ENCODE measurements at places on chromosomes 16 and 17.

DNA sequence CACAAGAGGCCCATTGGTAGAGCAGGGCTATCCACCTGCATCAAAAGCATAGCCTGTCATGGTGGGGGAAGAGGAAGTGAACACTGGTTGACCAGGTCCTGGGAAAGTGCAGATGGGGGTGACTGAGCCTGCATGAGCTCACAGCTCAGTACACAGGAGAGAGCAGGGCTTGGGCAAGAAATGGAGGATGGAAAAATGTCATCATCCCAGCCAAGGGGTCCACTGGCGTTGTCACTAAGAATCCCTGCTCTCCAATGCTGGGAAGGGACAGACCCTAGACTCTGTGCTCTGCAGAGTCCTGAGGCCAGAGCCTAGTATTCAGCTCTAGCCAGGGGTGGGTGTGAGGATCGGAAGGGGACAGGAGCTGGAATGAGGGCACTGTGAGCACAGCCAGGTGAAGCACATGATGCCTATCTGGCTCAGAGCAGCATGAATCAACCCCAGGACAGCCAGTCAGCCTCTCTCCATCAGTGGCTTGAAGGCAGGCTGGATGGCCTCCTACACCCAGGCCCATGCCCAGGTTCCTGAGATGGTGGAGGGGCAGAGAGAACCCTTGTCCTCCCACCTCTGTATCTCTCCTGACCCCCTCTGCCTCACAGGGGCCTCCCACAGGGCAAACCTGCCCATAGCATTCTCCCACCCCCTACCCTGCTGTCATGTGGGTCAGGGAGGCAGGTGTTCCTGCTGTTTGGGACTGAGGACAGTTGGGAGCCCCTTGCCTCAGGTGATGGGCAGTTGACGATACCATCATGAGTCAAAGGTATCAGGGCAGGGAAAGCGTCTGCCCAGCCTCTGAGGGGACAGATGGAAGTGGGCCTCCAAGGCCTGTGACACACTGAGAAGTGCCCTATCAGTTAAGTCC lies 13.8 kb upstream of the CTCF start:
- peak; percentile 81 for DNase-seq

GRCh38 chr16:87484487-87485331 lies 8.1 kb downstream of the ZCCHC14 start:
- DNase-seq = no peak

GRCh38 chr16:9091867-9092281 lies 430 bp downstream of the HAPSTR1 start:
- no peak for DNase-seq

GRCh38 chr17:82049521-82049971 lies 2.1 kb downstream of the RFNG start:
- no peak for DNase-seq

DNA sequence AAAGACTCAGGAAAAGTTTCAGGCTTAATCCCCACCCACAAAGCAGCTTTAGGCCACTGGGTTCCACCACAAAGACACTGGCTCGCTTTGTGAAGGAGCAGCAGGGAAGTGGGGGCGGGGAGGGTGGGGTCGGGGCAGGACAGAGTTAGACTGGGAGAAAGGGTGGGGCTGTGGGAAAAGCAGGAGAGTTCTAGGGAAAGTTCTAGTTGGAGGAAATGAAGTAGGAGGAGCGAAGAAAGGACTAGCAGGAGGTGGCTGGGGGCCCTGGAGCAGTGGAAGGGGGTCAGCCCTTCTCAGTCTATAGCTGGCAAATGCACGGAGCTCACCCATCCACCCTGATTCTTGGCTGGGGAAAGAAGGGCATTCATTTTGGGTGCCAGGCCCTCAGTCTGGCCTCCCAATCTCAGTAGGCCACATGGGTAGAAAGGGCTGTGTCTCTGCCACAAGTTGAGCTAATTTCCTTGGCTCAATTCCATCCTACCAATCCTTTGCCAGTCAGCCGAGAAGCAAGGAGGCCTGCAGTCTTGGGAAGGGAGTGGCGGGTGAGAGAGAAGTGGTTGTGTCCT lies 4.6 kb downstream of the INPP5K start:
- DNase-seq = no peak

DNA sequence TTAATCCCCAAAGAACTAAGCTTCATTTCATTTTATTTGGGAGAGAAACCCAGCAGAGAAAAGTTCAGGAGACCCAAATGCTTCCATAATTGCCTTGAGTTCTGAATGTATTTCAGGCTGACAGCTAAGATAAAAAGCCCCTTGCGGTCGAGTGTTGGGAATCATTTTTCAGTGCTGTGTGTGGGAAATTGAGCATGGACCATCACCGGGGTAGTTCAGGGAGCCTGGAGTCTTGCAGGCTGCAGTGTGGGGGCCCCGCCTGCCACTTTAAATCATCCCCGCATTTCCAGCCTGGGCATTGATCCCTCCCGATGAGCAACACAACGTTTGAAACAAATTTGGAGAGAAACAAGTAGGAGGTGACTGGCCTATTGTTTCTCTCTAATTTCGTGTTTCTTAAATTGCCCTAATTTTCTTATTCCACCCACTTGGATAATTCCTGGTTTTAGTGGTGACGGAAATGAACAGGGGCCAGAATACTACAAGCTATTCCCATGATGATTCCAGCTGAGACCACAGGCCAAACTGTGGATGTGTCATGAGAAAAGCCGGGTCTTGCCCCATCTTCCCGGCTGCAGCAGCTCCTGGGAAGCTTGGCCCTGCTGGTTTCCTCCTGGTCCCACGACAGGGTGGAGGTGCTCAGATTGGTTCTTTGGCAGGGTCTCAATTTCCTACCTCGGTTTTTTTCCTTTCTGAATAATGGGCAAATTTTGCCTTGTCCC lies 75.1 kb downstream of the FOXL1 start:
- no peak for DNase-seq

DNA sequence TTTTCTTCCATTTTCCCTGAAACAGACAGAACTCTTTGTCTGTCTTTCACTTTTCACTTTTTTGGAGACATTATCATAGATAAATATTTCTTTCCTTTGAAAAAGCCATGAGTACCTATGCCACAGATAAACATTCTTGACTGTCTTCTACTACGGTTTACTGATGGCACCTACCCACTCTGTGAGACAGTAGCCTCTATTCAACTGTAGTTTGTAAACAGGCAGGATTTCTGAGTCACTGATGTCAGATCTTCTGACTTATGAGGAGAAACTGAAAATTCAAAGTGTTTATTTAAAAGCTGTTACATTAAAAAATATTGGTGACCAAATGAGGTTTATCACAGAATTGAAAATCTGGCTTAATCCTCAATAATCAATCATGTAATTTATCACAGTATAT lies 658.4 kb downstream of the TOX3 start:
- no peak for DNase-seq

- peak; percentile 65 for DNase-seq
Measured at GRCh38 chr16:69131167-69131838, 1.1 kb downstream of the CHTF8 start.

GRCh38 chr17:12568358-12569251 lies 97.1 kb upstream of the MYOCD start:
- DNase-seq = no peak

DNA sequence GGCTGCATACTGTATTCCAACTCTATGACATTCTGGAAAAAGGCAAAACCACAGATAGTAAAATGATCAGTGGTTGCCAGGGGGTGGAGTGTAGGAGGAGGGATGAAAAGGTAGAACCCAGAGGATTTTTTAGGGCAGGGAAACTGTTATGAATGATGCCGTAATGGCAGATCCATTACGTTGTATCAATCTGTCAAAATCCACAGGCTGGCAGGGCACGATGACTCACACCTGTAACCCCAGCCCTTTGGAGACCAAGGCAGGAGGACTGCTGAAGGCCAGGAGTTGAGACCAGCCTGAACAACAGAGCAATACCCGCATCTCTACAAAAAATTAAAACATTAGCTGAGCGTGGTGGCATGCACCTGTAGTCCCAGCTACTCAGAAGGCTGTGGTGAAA lies 91.8 kb downstream of the RMI2 start:
- DNase-seq = no peak

- peak; percentile 82 for DNase-seq
Measured at GRCh38 chr16:81616321-81617020, 162.6 kb upstream of the PLCG2 start.

GRCh38 chr17:31472137-31472536 lies 80.7 kb downstream of the RAB11FIP4 start:
- DNase-seq = no peak

- DNase-seq = no peak
Measured at GRCh38 chr17:44914148-44914547, 1.2 kb downstream of the GFAP start.

DNA sequence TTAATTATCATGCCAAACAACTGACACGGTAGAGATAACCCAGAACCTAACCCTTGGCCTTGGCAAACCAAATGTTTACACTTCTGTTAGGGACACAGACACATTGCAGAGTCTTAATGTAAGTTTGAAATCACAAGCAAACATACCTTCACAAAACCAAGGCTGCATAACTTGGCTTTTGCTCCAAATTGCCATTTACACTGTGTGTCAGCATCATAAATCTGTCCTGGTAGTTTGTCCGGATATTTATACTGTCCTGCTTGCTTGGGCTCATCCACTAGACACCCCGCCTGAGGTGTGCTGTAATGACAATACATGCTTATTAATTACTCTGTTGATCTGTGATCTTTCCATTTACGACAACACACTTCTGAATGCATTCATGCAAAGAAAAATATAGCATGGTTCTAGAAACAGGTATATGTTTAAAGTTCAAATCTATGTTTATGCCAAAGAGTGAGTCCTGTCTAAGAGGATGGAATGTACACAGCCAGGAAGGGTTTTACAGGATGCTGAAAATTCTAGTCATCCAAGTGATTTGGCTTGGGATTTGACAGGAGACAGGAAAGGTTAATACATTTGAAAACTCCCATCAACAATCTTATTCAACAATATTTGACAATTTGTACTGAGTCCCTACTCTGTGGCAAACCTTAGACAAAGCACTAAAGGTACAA lies 81.1 kb downstream of the ADAMTS18 start:
- no peak for DNase-seq

GRCh38 chr16:89484923-89485679 lies 5.3 kb downstream of the ANKRD11 start:
- no peak for DNase-seq

- no peak for DNase-seq
Measured at GRCh38 chr17:33072421-33073161, 80.9 kb downstream of the SPACA3 start.

DNA sequence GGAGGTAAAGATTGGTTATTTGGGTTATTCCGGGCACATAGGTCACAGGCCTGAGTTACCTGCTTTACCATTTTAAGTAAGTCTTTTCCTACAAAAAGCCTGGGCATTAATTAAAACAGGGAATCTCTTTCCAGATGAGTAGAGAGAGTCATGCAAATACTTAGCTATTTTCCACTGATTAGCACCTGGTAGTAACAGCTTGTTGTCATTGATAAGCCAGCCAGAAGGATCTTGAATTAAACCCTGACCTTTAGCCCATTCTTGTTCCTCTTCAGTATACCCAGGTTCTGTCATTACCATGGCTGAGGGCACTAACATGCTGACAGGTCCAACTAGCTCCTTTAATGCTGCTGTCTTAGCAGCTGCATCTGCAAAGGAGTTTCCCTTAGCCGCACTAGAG lies 44.4 kb upstream of the ARL4D start:
- no peak for DNase-seq

- DNase-seq = no peak
Measured at GRCh38 chr17:73562896-73563295, 81.3 kb downstream of the SDK2 start.

- DNase-seq = peak; percentile 19
Measured at GRCh38 chr16:66751053-66751302, 431 bp downstream of the DYNC1LI2 start.

GRCh38 chr17:28992625-28993600 lies 12.9 kb downstream of the SEZ6 start:
- no peak for DNase-seq

- DNase-seq = no peak
Measured at GRCh38 chr17:81808778-81809555, 5.0 kb downstream of the GCGR start.

- no peak for DNase-seq
Measured at GRCh38 chr17:57455063-57455914, 199.0 kb downstream of the MSI2 start.

DNA sequence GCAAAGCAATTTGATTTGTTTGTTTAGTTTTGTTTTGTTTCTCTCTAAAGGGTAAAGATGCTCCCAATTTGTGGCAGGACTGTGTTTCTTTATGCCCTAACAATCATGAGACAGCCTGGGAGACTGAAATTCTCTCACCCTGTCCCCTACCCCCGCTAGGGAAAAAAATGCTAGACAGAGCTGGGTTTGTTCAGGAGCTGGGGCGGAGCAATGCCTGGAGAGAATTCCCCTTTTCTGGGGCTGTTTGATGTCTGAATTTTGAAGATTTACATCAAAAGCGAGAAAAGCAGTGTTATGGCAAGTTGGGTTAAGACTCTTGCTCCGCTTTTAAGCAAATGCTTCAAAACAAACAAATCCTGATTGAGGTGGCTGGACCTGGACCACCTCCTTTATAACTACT lies 8.4 kb downstream of the MAF start:
- no peak for DNase-seq

GRCh38 chr16:4576008-4576407 lies 19.9 kb downstream of the C16orf96 start:
- no peak for DNase-seq

DNA sequence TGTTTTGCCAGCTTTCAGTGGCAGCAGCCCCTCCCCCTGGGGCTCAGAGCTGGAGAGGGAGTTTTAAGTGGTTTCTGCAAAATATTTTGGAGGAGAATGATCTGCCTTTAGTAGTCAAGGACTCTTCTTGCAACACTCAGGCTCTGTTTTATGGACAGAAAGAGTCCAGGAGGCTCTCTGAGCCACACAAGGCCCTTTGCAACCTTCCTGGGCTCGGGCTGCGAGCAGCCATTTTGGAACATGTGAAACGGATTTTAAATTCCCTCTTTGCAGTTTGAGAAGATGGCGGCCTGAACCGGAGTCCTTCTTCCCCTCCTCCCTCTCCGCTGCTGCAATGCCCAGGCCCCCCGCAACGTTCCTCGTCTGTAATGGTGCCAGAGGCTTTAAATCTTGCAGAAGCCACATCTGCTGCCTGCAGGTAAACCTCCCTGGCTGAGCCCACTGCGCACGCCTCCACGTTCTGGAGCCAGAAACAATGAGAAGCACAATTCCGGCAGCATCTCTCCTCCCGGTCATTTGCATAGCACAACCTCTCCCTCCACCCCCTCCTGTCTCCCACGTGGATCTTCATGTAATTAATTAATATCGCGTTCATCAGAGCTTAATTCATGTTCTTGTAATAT lies 386.1 kb downstream of the SEC14L1 start:
- DNase-seq = no peak

- DNase-seq = peak; percentile 25
Measured at GRCh38 chr16:78478267-78478861, 378.9 kb downstream of the WWOX start.
